ENCODE measurements at places on chromosomes 2 and 18.

GRCh38 chr18:44766450-44766849 is 85.8 kb downstream of the SETBP1 start:
- no peak for DNase-seq

DNA sequence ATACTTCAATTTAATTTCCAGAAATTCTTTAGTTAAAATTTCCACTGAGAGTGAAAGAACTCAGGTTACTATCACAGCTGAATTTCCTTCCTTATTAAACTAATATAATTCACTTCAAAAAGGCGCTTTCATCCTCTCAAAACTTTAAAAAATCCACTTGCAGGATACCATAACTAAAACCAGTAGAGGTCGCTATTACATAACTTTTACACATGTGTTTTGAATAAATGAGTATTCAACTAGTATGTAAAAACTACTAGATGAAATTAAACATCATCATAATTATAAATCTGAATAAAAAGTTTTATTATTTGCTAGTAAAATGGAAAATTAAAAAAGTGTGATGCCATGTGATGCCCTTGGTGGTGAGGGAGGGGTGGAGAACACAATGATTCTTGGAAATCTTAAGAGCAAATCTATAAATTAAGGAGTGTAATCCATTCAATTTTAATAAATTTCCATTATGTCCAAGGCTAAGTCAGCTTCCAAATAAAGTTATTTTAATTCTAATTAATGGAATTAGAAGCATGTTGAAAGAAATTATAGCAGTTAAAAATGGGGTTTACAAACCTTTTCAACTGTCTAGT is 61.4 kb downstream of the SOS1 start:
- peak; percentile 35 for DNase-seq

GRCh38 chr2:25313711-25314513 is 27.8 kb downstream of the DNMT3A start:
- DNase-seq = no peak

DNA sequence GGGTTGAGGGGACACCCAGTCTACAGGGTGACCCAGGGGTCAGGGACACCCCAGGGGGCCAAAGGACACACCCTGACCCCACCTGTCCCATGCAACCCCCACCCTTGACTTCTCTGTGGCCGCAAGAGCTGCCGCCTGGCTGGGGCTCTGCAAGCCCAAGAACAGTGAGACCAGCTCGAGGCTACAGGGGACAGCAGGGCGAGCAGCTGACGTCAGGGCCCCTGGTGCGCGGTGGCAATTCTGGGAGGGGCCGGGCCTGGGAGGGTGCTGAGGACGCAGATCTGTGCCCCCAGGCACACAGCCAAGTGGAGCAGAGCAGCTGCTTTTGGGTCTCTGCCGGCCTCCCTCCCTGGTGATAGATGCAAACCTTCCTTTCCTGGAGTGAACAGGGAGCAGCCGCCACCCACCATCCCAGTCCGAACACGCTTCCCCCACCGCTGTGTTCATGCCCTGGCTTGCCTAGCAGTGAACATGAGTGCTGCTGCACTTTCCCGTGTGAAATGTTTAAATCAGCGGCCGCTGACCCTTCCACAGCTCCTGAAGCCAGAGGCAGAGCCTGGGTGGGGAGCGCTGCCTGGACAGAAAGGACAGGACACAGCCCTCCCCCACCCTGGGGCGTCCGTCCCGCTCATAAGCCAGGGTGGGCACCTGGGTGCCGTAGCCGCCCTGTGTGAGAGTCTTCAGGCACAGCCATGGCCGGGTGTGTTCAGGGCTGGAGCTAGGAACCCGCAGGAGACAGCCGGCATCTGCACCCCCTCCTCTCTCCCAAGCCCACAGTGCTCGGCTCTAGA is 46.9 kb downstream of the SLC66A2 start:
- no peak for DNase-seq

DNA sequence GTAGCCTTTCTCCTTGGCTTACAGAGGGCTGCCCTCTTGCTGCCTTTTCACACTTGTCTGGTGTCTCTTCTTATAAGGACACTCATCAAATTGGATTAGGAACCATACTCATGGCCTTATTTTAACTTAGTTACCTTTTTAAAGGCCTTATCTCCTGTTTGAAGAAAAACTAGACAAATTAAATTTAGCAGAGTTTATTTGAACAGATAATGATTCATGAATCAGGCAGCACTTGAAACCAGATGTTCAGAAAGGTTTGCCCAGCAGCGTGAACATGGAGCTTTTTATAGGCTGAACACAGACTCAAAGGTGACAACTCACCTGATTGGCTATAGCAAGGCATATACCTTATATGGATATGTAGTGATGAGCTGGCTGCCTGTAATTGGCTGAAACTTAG is 238.0 kb downstream of the GULP1 start:
- DNase-seq = no peak

DNA sequence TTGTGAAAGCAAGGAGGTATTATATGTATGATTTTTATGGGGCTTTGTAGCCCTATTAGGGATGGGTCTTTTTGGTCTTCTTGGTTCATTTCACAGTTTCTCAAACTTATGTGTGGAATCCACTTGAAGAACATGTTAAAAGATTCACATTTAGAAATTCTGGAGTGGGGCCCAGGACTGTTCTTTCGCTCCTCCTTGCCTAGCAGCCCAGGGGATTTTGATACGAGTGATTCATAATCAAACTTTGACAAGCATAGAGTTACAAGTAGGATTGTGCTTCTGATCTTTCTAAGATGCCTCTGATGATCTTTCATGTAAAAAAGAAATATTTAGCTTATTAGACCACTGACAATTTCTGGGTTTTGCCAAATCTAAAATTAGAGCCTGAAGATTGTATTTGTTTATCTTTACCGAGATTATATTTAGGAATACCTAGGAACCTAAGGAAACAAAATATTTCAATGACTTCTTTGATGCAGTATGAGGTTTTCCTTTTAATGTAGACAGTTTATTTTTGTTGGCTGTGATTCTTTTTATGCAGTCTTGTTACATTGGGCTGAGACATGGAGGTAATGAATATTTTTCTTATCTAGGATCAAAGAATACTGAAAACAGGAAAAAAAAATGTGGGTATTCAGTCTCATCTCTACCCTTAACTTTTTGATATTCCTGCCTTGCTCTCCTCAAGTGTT is 324.0 kb downstream of the PARD3B start:
- peak; percentile 50 for DNase-seq

DNA sequence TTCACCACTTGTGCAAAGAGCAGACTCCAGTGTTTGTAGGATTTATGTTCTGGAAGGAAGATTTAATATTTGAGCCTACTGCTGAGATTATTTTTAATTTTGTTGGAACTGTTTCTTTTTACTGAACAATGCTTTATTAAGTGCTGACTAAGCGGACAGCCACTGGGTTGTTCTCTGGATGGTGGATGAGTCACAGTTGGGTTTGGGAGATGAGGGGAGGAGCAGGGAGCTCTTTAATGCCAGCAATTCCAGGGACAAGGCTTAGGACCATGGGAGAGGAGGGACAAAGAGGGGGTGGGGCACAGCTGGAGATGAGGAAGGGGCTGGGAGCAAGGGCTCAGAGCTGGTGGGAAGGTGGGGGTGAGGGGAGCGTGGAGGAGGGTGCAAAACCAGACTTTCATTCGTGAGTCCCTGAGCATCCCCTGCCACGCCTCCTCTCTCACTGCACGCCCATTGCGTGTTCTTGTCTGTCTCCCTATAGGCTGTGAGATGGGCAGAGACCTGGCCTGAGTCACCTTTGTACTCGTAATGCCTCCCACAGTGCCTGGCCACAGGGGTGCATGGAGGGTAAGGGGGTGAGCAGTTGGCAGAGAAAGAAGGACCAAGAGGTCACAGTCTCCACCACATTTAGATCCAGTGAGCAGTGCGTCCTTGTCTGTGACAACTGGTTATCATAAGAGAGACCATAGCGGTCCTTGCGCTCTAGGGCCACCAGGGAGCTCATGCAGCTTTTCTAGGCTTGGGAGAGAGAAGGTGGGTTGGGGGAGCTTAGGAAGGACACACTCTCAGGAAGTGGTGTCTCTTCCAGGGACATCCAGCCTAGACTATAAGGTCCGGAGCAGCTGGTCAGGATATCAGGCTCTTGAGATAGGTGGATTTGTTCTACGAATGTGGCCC is 18.4 kb downstream of the SLC4A3 start:
- DNase-seq = peak; percentile 28

GRCh38 chr2:41907771-41908207 is 140.0 kb upstream of the PKDCC start:
- no peak for DNase-seq

DNA sequence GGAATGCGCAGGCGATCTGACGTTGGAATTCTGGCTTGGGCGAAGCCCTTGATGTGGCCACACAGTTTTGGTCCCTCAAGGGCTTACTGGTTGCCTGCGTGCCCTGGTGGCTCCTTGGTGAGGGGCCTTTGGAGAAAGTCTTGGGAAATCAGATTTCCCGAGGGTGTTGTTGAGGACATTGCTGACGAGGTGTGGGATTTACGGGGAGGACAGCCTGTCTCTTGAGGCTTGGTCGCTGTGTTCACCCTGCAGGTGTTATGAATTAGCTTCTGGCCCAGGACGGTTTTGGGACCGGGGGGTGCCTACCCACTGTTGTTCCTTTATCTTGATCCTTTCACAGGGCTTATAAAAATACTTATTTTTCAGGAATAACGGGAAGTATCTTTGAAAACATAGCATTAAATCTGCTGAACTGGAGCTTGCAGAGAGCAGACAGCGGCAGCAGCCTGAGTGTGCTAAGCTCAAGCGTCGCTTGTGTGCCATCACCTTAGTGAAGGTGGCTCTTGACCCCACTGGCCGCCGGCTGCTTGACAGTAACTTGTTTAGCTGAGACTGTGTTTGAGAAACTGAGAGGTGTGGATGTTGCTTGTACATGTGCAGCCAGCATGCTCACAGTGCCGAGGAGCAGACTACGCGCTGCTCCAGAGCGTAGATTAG is 4.2 kb downstream of the CTDP1 start:
- DNase-seq = no peak

DNA sequence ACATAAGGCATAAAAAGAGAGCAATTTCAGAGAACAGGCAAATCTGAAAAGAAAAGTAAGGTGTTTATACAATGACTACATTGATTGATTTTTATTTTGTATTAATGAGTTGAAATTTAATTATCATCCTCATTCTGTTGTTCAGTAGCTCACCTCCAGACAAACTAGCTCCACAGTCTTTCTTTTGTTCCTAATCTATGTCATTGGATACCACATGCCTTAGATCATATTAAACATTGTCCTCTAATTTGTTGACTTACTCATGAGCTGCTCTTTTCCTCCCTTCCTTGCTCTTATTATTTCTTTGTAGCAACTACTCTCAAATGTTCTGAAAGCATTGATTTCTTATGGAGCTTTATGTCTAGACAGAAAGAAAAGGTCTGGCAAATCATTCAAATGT is 185.5 kb upstream of the ZSWIM2 start:
- no peak for DNase-seq

GRCh38 chr18:58612315-58613055 is 16.4 kb downstream of the ALPK2 start:
- no peak for DNase-seq

- DNase-seq = no peak
Measured at GRCh38 chr18:45083226-45083855, 402.7 kb downstream of the SETBP1 start.

- no peak for DNase-seq
Measured at GRCh38 chr2:234425639-234426603, 71.0 kb downstream of the ARL4C start.

DNA sequence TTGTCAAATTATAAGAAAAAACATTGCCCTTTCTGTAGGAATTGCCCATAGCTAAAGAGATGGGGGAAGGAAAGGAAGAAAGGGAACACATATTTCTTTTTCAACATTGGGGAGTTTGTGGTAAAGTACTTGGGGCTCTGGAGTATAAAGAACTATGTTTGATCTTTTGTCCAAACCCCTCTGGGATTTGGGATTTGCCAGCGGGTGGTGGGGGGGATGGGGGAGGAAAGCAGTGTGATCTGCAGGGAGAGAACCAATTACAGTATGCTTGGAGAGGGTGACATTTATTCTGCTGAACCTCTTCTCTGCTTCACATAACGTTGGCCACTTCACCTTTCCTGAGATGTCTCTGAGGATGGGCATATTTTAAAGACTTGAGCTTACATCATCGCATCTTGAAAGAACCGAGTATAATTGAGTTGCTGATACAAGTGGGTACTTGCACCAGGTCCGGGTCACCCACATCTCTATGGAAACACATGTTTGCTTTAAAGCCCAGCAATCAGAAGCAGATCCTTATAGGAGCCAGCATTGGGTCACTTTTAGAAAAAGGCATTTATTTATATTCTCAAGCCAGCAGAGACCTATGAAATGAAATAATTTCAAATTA is 73.1 kb downstream of the SPATS2L start:
- no peak for DNase-seq
